ENCODE measurements at places on chromosomes 3 and 15.

DNA sequence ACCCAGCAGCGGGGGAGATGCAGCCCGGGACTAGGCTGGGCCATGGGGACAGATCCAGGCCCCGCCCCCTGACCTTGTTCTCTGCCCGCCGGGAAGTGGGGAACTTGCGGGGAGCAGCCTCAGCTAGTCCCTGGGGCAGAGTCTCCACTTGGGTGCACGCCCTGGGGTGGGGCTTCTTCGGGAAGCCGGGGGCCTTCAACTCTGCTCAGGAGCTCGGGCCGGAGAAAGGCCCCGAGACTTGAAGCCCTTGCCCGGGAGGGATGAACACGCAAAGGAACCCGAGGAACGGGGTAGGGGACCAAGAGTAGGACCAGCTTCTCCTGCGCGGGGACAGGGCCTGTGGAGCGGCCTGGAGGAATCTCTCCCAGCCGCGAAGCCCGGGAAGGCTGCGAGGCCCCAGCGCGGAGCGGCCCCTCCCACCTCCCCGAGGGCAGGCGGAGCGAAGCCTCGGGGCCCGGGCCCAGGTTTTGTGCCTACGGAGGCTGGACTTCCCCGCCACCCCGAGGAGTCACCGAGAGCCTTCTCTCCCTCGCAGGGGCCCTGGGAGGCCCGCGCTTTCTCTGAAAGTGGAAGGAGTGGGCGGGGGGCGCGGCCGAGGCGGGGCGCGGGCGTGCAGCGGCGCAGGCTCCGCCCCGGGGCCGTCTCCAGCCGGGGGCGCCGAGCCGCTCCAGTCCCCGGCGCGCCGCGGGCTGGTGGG is at the start of gene ITPKA:
Gene ITPKA, plus strand, starts transcription at position 670 of the 697 bp plus-strand sequence. CDS start 54 bp downstream, outside the sequence.
- DNase-seq, result no peak

- no peak for DNase-seq
These were observed 7.8 kb downstream of the BNC1 start for GRCh38 chr15:83276661-83277060.

DNA sequence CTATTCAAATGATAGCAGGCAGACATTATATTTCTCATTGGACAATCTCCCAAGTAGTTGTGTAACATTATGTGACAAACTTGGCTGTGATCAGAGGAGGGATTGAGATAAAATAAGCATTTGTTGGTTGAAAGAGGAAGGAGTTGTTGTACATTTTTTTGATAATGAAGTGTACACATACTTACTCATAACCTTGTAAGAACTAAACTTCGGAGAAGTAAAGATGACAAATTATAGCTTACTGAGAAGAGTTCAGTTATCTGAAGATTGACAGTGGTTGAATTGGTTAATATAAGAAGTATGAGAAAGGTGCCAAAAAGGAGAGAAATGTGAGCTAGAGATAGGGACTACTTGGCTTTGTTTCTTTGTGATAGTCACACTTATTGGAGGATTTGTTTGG is 32.6 kb downstream of the STT3B start:
- DNase-seq, result no peak

- DNase-seq, result no peak
These were observed 8.2 kb upstream of the GANC start for GRCh38 chr15:42264795-42265194.

GRCh38 chr3:13107661-13108060 is 34.4 kb upstream of the IQSEC1 start:
- DNase-seq, result no peak

- no peak for DNase-seq
These were observed 15.3 kb upstream of the FMN1 start for GRCh38 chr15:33209575-33210481.

GRCh38 chr3:33807191-33807590 is 8.8 kb downstream of the PDCD6IP start:
- no peak for DNase-seq

DNA sequence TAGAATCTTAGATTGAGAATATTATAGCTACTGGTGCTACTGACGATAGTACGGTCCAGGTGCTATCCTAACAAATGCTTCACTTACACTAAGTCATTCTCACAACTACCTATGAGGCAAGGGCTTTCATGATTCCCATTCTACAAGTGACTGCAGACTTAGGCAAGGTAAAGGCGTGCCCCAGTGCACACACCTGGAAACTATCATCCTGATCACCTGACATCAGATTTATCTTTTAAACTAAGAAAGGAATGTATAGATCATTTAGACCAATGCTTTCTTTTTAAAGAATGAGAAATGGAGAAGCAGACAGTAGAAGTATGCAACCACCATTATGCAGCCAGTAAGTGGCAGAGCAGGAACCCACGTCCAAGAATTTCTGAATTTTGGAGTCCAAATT is 59.2 kb upstream of the LRRN1 start:
- no peak for DNase-seq

- DNase-seq, result no peak
These were observed 8.7 kb upstream of the NDUFB4 start for GRCh38 chr3:120587332-120587975.

- no peak for DNase-seq
These were observed 19.7 kb downstream of the SPSB4 start for GRCh38 chr3:141070727-141071357.

DNA sequence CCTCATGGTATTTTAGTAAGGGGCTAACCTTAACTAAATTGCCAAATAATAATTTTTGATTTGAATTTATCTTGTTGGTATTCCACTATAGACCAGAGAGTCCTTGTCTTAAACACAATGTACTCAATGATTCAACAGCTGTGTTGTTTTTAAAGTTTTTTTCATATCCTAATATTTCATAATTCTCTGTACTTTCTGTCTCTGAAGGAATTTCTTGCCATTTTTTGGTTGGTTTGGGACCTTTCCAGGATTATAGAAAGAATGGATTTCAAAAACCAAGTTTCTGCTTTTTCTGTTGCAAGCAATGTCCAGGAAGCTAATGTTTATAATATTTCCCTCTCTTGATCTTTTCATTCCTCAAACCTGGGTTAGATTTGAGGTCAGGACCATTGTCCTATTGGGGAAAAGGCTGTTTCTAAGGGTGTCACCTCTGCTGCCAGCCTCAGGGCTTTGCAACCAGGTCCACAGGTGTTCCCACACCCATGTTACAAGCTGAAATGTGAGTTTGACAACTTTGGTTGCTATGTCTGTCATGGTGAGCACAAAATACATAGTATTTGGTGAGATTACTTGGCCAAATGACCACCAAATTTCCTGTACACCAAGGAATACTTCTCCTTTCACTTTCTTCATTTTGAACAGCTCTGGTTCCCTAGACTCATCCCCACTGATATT is 363.7 kb upstream of the RGMA start:
- DNase-seq, result no peak

GRCh38 chr3:124410471-124410870 is 319.8 kb upstream of the UMPS start:
- DNase-seq, result no peak

GRCh38 chr3:188844096-188844495 is 327.7 kb upstream of the TPRG1 start:
- no peak for DNase-seq

DNA sequence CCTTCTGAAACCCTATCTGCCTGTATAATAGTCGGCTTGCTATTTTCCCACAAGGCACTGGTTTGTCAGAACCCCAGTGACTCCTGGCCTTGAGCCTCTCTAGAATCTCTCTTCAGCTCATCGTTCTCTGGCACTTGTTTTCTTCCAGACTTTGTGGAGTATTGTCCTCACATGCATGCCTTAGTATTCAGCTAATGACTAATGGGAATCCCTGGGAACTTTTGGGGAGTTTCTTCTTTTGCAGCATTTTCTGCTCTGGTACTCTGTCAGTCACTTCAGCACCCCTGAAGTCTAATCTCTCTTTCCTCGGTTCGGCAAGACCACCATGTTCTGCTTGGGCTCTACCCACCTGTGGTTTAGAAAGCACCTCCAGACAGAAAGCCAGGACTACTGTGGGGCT is 35.8 kb upstream of the THRB start:
- no peak for DNase-seq

DNA sequence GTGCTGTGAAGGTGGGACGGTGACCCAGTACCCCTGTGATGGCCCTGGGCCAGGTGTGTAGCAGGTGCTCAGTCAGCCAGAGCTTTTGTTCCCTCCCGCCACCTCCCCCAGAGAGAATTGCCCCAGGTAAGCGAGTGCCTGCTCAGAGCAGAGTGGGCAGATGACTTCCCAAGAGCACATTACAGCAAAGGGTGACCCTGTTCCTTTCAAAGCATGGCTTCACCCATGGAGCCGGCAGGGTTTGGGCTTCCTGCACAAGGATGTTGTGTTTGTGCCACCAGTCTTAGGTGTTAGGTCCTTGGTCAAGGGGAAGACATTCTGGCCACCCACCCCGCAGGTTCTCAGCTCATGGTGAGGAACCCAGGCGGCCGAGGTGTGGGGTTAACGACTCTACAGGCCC is 30.7 kb downstream of the SLC6A6 start:
- no peak for DNase-seq

GRCh38 chr3:125179884-125180240 is 32.7 kb downstream of the SLC12A8 start:
- no peak for DNase-seq
